Dermis blood vessel endothelial cell (primary cell): ENCODE measurements at places on chromosomes 13 and 19. TPM values are rescaled to one million over a fixed set of nuclear protein-coding genes. Genes with fewer than 3 reads are reported as not detected.

OR7D2 gene
- total RNA-seq, result under 0.01 TPM in 1 of 2 replicates, not detected in the other

TEX29 gene
- total RNA-seq, result 0.14 and 0.85 TPM in 2 replicates

CCL25 gene
- not detected in 2 replicates for total RNA-seq

MTUS2 gene
- total RNA-seq, result not detected in 2 replicates

KLK2 gene
- total RNA-seq, result 0.14 TPM in 1 of 2 replicates, not detected in the other

OLFM2 gene
- 0.65 and 2.2 TPM in 2 replicates for total RNA-seq

TNFAIP8L1 gene
- 65.4 and 70.1 TPM in 2 replicates for total RNA-seq

KCTD15 gene
- 55.3 and 61.8 TPM in 2 replicates for total RNA-seq

PEG3 gene
- 0.68 and 2.2 TPM in 2 replicates for total RNA-seq

TEKTIP1 gene
- not detected in 2 replicates for total RNA-seq

NCR1 gene
- not detected in 2 replicates for total RNA-seq

DIRAS1 gene
- 0.23 and 0.51 TPM in 2 replicates for total RNA-seq

BRSK1 gene
- total RNA-seq, result 0.79 and 2.2 TPM in 2 replicates

GRCh38 chr13:47277774-47278173 is 380.9 kb upstream of the HTR2A start:
- DNase-seq, result no peak

- no peak for DNase-seq
Measured at GRCh38 chr13:113948034-113948742, 25.7 kb downstream of the C13orf46 start.

DNA sequence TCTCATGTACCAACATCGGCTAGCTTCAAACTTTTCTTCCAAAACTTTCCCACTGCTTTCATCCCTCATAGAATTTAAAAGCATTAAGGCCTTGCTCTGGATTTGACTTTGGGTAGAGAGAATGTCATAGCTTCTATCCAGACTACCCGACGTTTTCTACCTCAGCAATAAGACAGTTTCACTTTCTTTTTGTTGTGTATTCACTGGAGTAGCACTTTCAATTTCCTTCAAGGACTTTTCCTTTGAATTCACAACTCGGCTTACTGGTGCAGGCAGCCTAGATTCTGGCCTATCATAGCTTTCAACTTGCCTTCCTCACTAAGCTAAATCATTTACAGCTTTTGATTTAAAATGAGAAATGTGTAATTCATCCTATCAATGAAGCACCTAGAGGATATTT is 420.4 kb upstream of the GPC6 start:
- no peak for DNase-seq

- no peak for DNase-seq
Measured at GRCh38 chr13:52744842-52745375, 5.3 kb upstream of the CNMD start.

DNA sequence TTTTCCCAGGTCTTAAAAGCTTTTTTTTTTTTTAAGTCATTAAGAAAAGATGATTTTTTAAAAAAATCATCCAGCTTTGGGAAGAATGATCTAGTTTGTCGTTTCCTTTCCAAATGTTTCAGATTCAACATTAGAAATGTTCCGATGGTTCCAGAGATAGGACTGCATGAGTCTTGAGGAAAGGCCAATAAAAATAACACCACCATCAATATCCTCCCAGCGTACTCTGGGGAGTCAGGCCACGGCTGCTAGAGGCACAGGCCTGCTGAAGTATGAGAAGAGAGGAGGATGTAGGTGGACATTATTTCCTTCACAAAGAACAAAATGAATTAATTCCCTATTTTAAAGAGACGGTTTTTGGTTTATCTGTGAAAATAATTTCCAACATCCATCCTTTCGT is 60.0 kb upstream of the SHISA2 start:
- no peak for DNase-seq

DNA sequence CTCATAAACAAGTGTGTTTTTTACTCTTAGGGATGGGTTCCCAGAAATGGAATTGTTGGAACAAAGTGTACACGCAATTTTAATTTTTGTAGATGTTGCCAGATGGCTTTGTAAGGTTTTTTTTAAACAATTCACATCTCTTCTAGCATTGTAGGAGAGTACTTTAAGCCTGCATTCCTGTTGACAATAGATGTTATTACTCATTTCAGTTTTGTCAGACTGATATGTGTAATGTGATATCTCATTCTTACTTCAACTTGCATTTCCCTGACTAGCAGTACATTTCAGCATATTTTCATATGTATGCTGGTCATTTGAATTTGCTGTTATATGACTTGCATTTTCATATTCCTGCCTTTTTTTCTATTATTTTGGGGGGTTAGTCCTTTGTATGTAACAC is 186.6 kb upstream of the SLITRK6 start:
- no peak for DNase-seq

- no peak for DNase-seq
Measured at GRCh38 chr19:18860725-18861124, 29.0 kb downstream of the UPF1 start.

GRCh38 chr13:75869981-75870380 is 233.9 kb downstream of the LMO7 start:
- no peak for DNase-seq

DNA sequence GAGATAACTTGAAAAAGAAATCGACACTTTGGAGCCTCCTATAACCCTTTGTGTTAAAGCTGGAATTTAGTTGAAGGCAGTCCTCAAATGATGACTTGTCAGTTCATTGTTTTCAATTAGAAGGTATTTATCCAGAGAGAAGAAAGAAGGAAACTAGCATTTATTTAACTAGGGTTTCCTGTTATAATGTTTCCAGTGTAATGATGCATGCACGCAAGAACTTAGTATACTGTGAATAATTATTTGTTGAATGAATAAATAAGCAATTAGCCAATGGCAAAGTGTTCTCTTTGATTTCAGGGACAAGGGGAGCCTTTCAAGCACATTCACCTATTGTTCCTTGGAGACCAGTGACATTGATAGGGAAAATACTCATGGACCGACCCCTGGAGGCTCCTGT is 307.4 kb downstream of the KLF5 start:
- no peak for DNase-seq

- no peak for DNase-seq
Measured at GRCh38 chr13:73960474-73960873, 173.7 kb downstream of the KLF12 start.

GRCh38 chr13:60398907-60399589 is 2.0 kb downstream of the TDRD3 start:
- peak; percentile 23 for DNase-seq

- no peak for DNase-seq
Measured at GRCh38 chr13:64534302-64534701, 2695.8 kb downstream of the PCDH9 start.

DNA sequence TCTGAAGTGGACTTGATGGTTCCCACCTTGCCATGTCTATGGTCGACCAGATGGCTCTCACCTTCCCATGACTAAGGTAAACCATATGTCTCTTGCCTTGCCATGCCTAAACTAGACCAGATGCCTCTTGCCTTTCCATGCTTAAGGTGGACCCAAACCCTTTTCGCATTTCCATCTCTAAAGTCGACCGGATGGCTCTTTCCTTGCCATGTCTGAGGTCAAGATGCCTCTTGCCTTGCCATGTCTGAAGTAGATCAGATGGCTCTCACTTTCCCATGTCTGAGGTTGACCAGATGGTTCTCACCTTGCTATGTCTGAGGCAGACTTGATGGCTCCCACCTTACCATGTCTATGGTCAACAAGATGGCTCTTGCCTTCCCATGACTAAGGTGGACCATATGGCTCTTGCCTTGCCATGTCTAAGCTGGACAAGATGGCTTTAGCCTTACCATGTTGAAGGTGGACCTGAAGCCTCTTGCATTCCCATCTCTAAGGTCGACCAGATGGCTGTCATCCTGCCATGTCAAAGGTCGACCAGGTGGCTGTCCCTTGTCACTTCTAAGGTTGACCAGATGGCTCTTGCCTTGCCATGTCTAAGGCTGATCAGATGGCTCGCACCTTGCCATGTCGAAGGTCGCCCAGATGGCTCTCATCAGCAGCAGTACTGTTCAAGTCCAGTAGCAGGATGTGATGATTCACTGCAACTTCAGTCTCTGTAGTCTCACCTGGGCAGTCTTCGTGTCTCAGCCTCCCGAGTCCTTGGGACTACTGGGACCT is 1439.4 kb downstream of the UQCRFS1 start:
- DNase-seq, result no peak

DNA sequence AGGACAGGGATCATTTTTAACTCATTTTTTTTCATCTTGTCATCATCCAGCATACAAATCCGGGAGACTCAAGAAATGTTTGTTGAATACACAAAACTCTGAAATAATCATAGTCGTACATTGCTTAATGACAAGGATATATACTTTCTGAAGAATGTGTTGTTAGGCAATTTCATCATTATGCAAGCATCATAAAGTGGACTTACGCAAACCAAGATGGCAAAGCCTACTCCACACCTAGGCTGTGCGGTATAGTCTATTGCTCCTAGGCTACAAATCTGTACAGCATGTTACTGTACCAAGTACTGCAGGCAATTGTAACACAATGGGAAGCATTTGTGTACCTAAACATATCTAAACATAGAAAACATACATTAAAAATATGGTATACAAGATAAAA is 264.1 kb downstream of the TSHZ3 start:
- no peak for DNase-seq

DNA sequence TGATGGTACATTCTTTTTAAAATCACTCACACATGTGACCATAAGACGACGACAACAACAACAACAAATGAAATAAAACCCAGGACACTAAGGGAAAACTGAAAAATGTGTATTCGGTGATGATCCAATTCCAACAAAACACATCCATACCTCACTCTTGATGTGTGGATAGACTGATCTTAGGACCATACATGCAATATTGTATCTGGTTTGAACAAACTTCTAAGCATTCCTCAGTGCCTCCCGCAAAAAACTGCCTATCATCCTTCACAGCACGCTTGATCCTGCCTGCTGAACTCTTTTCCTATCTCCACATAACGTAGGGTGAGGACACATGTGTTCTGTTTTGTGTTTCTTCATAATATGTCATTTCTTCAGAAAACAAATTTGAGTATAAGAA is 415.2 kb downstream of the KCTD12 start:
- DNase-seq, result no peak

- DNase-seq, result peak; percentile 5
Measured at GRCh38 chr13:40251343-40252032, 415.0 kb downstream of the FOXO1 start.

GRCh38 chr13:40756042-40756441 is 14.9 kb downstream of the MRPS31 start:
- no peak for DNase-seq

GRCh38 chr19:27865927-27866777 is 1346.8 kb downstream of the UQCRFS1 start:
- DNase-seq, result no peak

GRCh38 chr19:35310331-35310730 is 18.4 kb downstream of the MAG start:
- no peak for DNase-seq

DNA sequence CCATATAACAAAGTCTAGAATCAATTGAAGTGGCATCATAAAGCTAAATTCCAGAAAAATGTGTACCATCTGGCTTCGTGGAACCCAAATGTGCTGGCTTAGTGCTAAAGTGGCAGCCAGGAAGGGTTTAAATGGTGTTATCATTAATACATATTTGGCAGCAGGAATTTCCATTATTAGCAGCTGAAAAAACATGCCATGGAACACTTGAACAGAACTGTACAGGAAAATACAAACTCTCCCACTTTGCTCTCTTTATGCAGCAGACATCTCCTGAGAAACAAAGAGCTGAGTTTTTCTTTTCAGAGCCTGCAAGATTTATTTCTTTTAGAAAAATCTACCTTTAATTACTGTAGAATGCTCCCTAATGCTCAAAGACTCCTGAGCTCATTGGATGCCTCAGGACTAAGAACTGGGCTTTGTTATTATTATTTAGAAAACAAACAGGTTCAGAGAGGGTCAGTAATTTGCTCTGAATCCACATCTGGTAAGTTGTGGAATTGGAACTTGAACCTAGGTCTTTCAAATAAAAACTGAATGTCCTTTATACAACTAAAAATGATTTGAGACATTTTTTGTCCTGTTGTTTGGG is 179.0 kb downstream of the LACC1 start:
- peak; percentile 35 for DNase-seq

DNA sequence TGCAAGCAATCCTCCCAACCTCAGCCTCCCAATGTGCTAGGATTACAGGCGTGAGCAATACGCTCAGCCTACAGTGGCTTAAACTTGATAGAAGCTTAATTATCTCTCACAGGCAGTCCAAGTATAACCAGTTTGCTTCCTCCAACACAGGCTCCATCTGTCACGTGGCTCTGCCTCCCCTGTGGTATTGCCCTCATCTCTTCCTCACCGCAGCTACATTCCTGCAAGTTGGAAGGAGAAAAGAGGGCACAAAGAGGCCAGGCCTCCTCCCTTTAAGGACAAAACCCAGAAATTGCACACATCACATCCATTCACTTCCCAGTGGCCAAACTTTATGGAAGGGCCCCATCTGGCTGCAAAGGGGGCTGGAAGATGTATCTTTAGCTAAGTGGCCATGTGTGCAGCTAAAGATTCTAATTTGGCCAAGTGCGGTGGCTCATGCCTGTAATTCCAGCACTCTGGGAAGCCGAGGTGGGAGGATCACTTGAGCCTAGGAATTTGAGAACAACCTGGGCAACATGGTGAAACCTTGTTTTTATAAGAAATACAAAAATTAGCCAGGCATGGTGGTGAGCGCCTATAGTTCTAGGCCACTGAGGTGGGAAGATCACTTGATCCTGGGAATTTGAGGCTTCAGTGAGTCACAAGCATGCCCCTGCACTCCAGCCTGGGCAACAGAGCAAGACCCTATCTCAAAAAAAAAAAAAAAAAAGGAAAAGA is 3.1 kb upstream of the SDHAF1 start:
- no peak for DNase-seq

GRCh38 chr13:50917572-50917971 is 8.0 kb downstream of the RNASEH2B start:
- peak; percentile 11 for DNase-seq

GRCh38 chr19:39136225-39136940 is 10.8 kb downstream of the PAK4 start:
- no peak for DNase-seq

- DNase-seq, result no peak
Measured at GRCh38 chr13:38753878-38754277, 67.0 kb downstream of the FREM2 start.

DNA sequence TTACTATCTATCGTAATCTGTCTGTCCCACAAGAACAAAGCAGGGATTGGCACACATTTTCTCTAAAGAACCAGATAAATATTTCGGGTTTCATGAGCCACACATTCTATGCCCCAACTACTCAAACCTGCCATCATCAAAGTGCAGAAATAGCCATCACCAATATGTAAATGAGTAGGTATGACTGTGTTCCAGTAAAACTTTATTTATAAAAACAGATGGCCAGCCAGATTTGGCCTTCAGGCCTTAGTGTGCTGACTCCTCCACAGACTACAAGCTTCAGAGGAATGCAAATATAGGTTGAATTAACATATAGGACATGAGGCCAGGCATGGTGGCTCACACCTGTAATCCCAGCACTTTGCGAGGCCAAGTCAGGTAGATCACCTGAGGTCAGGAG is 8.9 kb upstream of the DNMT1 start:
- no peak for DNase-seq

GRCh38 chr13:46320406-46320805 is 66.6 kb downstream of the RUBCNL start:
- DNase-seq, result no peak

GRCh38 chr13:53285896-53286430 is 257.4 kb downstream of the OLFM4 start:
- no peak for DNase-seq

- no peak for DNase-seq
Measured at GRCh38 chr13:29805994-29806979, 44.1 kb downstream of the UBL3 start.

- DNase-seq, result no peak
Measured at GRCh38 chr19:56360841-56361240, 32.5 kb downstream of the ZNF582 start.

- no peak for DNase-seq
Measured at GRCh38 chr19:27906081-27906480, 1306.9 kb downstream of the UQCRFS1 start.
